ENCODE measurements at places on chromosomes 4 and X.

- DNase-seq: no peak
Measured at GRCh38 chrX:43141885-43142284, 363.9 kb upstream of the PPP1R2C start.

GRCh38 chr4:24482871-24483270, 101.5 kb downstream of the DHX15 start:
- DNase-seq: no peak

DNA sequence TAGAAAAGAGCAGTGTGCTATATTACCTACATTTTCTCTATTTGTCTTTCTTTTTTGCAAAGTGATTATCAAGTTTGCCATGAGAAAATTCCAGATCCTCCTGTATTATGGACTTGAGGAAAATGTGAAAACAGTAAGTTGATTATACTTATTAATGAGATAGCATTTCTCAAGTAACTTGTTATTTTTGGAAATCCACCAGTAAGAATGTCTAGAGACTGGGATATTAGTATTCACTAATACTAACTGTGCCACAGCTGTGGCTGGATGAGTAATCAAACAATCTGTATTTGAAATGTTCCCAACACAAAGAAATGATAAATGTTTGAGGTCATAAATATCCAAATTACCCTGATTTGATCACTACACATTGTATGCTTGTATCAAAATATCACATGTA, 147.0 kb upstream of the CTSO start:
- no peak for DNase-seq

GRCh38 chrX:7019555-7019954, 128.0 kb upstream of the STS start:
- no peak for DNase-seq

DNA sequence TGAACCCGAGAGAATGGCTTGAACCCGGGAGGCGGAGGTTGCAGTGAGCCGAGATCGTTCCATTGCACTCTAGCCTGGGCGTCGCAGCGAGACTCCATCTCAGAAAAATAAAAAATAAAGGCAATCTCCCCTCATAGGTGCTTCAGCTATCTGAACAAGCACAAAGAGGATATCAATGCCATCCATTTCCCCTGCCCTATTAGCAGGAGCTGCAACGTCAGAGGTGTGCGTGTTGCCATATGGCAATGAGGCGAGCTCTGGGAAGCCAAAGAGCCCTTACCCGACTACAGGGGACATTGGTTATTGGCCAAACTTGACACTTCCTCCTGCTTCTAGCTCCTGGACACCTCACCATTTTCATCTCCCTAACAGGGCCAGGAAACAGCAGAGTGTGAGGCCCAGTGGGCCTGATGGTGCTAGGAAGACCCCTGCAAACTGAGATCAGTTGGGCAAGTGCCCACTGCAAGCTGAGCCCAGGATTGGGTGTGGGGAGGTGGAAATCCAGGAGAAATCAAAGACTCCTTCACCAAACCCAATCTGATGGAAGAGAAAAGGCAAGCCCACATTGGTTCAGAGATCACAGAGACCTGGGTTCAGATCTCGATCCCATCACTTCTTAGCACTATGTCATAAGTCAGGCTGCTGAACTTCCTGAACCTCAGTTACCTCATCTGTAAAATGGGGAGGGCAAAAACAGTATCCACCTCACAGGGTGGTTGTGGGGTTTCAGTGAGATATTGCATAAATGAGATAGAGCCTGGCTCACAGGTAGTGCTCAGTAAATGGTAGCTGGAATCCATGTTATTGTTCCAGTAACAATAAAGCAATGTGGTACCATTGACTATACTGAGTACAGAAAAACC, 21.2 kb downstream of the SLC25A5 start:
- no peak for DNase-seq

DNA sequence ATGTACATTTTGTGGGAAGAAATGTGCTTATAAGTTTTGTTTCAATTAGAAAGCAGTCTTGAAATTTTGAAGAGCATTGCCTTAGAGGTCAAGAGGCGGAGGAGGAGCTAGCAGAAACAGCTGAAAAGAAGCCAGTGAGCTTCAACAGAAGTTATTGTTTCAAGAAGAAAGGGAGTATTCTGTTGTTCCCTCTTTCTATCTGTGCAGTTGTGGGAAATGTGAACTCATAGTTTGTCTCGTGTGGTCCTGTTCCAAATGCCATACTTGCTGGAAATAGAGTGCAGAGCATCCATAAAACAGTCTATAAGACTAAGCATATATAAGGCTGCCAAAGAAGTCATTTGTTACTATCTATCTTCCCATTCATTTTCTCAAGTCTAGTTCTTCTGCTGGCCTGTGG, 1015.7 kb downstream of the DMD start:
- no peak for DNase-seq

DNA sequence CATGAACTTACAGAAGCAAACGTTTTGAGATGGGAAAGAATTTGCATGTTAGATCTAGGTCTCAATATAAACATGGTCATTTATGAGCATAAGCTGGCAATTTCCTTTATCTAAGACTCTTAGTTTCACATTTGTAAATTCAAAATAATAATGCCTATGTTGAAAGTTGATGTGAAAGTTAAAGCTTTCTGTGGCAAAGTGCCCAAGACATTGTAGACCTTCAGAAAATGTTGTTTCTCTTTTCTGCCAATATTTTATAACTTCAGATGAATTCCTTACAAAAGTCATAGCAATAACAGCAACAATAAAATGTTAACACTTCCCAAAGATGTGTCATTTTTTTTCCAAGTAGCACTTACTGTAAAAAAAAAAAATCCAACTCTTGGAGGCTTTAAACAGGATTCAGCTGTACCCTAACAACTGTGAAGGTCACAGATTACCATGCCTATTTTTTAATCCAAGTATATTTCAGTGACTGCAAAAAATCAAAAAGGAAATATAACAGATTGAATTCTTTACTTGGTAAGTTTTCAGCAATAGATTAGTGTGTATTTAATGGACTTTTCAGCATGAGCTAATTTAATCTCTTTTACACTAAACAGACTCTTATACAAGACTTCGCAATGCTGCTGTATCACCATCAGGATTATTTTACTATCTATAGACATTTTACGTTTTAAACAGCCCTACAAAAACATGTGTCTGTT, 206.5 kb upstream of the PDE5A start:
- no peak for DNase-seq

DNA sequence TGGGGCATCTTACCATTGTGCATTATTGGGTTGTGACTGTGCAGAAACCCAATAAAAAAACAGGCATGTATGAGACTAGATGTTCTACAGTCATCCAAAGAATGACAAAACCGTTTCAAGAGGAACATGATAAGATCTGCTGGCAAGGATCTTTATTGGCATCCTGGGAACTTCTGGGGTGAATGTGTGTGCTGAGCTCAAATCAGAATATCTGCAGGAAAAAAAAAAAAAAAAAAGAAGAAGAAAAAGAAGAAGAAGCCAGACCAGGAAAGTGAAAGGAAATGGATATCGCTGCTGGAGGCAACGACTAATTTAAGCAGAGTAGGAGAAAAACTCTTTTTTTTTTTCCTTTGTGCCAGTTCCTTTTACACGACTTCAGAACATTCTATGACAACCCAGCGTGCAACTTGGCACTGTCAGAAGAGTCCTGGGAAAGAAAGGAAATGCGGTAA, 484.2 kb upstream of the BOD1L1 start:
- no peak for DNase-seq

GRCh38 chr4:128711361-128711760, 98.1 kb upstream of the JADE1 start:
- DNase-seq: no peak

GRCh38 chr4:185811509-185812364, at the start of gene SORBS2:
SORBS2 (minus strand) TSS chr4:185812194; CDS start chr4:185690571, 121,623 bp downstream.
- no peak for DNase-seq

DNA sequence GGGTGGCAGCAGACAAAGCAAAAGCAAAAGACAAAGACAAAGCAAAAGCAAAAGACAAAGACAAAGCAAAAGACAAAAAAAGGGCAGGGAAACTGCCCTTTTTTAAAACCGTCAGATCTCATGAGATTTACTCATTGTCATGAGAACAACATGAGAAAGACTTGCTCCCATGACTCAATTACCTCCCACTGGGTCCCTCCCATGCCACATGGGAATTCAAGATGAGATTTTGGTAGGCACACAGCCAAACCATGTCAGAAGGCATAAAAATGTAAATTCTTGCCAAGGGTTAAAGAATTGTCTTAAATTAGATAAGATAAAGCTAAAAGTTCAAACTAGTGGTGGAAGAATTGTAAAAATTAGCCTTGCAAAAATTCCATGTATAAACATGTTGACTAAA, 419.7 kb downstream of the TRAM1L1 start:
- DNase-seq: no peak

DNA sequence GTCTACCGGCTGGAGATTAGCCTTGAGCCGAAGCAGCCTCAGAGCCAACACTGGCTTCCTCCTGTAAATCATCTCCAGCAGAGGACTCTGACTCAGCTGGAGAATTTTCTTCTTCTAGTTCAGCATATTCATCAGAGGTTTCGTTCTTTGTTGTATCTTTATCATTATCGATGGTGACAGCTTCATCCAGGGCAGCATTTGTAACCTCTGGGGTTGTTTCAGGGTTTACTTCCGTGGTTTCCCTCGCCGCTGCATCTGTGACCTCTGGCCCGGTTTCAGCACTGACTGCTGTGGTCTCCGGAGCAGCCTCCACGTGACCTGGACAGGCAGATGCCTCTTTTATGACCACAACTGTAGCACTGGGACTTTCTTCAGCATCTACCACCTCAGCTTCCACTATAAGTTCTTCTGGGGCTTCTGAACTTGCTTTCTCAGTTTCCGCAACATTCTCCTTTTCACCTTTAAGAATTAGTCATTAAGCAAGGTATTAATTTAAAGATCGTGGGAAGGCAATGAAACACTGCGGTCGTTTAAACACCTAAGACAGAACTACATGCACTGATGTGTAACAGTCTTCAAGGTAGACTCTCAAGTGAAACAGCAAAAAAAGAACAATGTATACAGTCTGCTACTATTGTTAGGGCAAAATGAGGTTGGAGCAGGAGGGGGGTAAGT, 13.3 kb downstream of the MGARP start:
- DNase-seq: peak; percentile 91

- no peak for DNase-seq
Measured at GRCh38 chr4:5220028-5220427, 168.7 kb downstream of the STK32B start.

DNA sequence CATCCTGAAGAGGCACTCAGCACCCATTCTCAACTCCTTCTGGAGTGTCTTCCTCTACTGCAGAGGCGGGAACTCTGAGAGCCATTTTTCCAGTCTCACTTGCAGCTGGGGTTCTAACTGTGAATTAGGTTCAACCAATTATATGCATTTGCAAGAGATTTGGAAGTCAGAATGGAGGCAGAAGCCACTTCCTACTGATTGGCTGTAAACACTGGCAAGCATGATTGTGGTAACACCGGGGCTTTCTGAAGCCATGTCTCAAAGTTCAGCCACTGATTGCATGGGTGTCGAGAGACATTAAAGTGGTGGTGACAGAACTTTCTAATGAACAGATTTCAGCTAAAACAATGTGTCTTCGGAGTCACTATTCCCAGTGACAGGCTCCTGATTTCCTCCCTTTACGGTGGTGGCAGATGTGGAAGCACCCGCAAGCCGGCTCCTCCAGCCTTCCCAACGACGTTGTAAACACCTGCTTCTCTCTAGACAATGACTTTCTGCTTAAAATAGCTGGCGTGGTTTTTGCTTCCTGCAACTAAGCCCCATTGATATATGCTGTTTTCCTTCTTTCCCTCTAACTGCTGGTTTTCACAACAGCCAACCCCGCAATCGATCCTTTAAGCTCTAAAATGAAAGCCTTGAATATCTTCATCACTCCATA, 92.0 kb downstream of the IRF2 start:
- DNase-seq: no peak

GRCh38 chr4:7906171-7906701, 33.4 kb downstream of the AFAP1 start:
- DNase-seq: no peak

DNA sequence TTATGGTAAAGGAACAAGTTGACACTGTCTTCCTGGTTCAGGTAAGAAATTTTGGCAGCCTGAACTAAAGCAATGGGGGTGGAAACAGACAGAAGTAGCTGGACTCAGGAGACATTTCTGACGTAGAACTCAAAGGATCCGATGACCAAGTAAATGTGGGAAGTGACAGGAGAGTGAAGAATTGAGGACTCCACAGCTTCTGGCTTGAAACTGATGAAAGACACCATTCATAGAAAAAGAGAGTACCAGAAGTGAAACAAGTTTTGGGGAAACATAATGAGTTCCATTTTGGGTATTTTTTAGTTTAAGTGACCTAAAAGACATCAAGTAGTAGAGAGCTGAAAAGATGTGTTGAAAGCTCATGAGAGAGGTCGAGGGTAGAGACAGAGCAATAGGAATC, 5.7 kb downstream of the FAM120C start:
- no peak for DNase-seq

- DNase-seq: no peak
Measured at GRCh38 chrX:5898463-5898862, 330.2 kb downstream of the NLGN4X start.

DNA sequence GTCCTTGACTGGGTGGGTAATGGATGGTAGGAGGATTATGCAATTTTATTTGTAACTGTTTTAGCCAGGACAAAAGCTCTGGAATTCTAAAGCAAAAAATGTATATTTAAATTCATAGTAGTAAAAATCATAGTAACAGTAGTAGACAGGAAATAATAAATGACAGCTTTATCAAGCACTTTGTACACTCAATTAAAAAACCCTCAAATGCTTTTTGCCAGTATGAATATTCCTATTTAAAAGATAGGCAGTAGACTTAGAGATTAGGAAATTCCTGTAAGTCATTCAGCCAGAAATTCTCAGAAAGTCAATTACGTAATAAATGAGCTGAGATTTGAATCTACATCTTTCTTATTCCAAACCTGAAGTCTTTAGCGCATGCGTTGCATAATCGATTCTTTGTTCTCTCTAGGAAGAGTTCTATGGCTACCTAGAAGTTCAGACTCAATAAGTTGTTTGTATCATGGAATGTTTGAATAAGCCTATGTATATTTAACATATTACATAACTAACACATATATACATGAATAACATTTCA, 2.5 kb downstream of the AADAT start:
- no peak for DNase-seq

Data from natural killer cell treated with Interleukin-12 subunit alpha and Interleukin-12 subunit beta and Interleukin-15 and Interleukin-18, amount 100 ng/mL, for 72 hours (primary cell).